ENCODE measurements at places on chromosomes 1 and 21.

DNA sequence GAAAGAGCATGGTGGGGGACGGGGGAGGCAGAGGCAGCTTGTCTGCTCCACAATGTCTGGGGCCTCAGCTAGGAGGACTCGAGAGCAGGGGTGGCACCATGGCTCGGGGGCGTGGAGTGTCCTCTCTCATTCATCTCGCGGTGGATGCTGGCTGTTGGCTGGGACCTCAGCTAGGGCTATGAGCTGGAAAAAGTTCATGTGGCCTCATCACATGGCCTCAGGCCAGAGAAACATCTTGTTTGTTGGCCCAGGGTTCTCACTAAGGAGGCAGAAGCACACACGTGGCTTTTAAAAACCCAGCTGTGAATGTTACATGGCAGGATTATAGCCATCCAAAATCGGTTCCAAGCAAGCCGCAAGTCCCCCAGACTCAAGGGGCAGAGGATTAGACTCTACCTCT lies 6.2 kb upstream of the CENPS start:
- no peak for DNase-seq

GRCh38 chr1:29603622-29604021 lies 367.3 kb downstream of the PTPRU start:
- DNase-seq, result no peak

GRCh38 chr1:27643600-27644368 lies 8.8 kb upstream of the FGR start:
- peak; percentile 66 for DNase-seq

DNA sequence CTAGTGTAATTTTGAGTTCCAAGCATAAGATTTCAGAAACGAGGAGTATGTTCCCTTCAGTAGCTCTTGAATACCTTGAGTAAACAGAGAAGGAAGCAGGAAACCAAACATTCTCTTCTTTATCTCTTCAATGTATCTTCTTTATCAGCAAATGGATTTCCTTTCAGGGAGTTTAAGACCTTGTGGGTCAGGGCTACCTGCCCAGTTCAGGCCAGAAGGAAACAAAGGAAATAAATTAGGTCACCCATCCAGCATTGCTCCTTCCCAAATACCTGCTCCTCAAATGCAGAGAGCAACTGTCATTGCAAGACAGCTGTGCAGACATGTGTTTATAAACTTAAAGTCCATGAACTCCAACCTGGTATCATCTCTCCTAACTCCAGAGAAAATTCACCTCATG lies 130.1 kb upstream of the SOD1 start:
- no peak for DNase-seq

- DNase-seq, result no peak
These were observed 95.3 kb downstream of the ABCA4 start for GRCh38 chr1:94025383-94026340.

GRCh38 chr1:167145965-167146364 lies 52.1 kb downstream of the STYXL2 start:
- no peak for DNase-seq

DNA sequence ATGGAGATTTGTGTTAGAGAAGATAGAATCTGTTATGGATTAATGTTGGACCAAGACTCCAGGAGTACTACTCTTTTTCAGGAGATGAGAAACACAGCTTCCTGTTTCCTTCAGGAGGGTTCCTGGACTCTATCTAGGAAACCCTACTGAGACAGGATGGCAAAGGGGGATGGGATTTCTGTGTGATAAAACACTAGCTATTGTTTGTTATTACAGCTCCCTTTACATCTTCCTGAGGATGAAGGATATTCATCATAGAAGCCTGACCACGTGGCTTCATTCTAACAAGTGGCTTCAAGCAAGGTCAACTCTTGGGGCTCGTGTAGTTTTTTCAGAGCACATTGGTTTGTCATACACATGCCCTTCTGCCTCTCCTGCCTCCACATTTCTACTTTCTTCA lies 33.3 kb downstream of the RGL1 start:
- no peak for DNase-seq

Data from central memory CD4-positive, alpha-beta T cell (primary cell).